ENCODE measurements at places on chromosomes 16 and 17. TPM values are rescaled to one million over a fixed set of nuclear protein-coding genes. Genes with fewer than 3 reads are reported as not detected.

DNA sequence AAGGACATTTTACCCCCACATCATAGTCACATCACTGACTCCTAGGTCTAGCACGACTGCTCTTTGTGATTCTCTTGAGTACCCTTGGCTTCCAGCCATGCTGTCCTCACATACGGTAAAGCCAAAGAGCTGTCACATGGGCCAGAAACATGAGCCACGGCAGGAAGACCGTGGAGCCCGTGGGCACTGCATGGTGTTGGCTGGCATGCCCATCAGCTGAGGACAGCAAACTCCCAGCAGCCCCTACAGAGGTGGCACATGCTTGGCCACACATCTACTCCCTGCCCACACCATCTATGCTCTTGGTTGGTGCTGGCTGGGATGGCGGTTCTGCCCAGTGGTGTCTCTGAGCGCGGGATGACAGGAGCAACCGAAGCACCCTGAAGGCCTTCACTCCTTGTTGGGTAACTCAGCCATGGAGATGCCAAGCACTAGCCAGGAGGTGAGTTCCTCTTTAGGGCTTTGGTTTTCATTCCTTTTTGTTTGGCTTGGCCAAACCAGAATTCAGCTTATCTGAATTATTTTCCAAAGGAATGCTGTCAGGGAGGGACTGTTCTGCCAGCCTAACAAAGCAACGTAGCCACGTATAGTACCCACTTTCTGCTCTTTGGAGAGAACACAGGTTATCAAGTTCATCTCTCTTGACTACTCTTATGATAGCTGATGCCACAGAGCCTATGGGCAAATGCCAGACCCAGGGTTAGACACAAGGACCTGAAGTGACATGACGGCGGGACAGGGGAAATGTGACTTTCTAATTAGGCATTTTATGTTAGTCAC is 10.0 kb downstream of the TNFAIP1 start:
- DNase-seq = no peak

- DNase-seq = peak; percentile 99
Observed at GRCh38 chr17:39979016-39979670, 1.5 kb upstream of the PSMD3 start.

DNA sequence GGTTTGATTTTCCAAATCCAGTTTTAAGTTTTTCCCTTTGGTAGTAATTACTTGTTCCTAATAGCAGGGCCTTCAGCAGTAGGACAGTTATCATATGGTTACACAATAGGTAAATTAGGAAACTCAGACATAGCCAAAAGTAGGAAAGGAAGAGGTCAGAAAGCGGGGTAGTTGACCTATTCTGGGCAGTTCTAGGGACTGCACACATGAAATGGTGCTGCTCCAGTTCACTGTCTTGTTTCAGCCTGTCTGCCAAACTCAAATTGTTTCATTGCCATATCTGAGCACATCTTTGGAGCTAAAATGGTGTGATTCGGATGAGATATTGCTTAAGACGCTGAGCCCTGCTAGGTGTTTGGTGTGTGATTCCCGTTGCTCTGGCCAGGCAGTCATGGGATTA is 56.7 kb downstream of the TANGO6 start:
- DNase-seq = no peak

DNA sequence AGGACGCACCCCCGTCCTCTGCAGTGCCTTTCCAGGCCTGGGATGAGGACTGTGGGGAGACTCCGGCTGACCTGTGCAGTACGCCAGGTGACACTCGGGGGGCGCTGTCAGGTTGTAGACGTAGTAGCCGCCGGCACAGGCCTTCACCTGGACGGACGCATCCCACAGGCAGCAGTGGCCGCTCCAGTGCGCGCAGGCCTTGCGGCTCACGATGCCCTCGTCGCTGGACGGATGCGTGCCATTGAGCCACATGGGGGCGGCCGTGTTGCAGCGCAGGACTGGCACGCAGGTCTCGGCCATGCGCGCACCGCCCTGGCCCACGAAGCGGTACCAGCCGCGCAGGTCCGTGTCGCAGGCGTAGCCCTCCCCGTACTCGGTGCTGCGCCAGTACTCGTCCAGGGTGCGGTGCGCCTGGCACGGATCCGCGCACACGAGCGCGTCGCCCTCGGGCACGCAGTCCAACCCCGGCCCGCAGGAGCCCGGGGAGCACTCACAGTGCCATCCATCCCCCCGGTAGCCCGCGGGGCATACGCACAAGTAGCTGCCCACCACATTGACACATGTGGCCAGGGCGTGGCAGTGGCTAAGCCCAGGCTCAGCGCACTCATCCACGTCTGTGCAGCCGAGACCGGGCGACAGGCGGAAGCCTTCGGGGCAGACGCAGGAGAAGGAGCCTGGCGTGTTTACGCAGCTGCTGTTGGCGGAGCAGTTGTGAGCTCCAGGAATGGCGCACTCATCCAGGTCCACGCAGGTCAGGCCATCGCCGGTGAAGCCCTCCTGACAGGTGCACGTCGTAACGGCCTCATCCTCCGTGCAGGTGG is 3.9 kb downstream of the UMOD start:
- DNase-seq = no peak

DNA sequence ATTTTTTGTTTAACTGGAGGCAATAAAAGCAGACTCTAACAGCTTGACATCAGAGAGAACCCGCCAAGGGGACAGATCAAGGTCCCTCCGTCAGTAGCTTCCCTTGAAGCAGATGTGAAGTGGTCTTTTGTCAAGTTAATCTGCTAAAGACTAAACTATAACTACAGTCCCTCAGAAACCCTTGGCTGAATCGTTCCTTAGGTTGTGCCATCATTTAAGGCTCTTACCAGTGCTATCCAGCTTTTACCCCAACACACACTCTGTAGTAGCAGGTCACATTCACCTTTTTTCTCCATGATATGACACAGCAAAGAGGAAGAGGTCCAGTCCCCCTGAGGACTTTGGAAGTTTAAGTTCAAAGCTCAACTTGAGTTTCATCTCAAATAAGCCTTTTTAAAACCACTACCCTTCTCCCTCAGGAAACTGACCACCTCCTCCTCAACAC is 49.7 kb downstream of the ERN1 start:
- no peak for DNase-seq

- no peak for DNase-seq
Observed at GRCh38 chr17:73650140-73650539, 5.9 kb upstream of the SDK2 start.

GRCh38 chr17:63293323-63294075 is 152.6 kb downstream of the CYB561 start:
- DNase-seq = no peak

Gene PRKCB
- total RNA-seq = not detected

Gene TVP23A
- not detected for total RNA-seq

Gene CTRB2
- total RNA-seq = not detected

Data from foreskin keratinocyte (primary cell).